ENCODE measurements at places on chromosomes 3 and 15.

DNA sequence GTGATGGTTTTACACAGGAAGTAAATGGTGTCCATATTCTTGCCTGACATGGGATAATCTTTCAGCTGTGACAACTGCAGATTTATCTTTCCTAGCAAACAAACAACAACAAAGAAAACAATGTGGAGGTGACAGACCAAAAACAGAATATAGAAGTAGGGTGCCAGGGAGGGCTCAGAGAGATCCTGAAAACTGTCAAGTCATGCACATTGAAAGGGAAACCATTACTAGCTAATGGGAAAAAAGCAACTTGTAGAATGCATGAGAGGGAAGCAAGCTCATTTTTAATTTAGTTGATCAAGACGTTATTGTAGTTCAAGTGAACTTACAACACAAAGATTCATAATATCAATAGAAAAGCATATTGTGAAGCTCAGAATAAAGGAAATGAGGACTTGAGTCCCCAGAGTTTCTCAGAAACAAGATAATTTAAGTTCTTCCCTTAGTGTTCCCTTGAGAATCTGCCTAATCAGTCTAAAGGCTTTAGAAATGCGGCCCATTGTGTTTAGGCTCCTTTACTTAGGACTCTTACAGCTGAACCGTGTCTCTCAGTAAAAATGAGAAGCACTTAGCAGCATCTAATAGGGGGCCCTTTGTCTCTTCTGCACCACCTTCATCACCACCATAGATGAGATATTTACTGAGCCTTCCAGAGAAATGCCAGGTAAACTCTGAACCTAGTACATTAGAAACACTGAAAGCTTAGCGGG is 115.6 kb upstream of the CADPS start:
- no peak for DNase-seq

DNA sequence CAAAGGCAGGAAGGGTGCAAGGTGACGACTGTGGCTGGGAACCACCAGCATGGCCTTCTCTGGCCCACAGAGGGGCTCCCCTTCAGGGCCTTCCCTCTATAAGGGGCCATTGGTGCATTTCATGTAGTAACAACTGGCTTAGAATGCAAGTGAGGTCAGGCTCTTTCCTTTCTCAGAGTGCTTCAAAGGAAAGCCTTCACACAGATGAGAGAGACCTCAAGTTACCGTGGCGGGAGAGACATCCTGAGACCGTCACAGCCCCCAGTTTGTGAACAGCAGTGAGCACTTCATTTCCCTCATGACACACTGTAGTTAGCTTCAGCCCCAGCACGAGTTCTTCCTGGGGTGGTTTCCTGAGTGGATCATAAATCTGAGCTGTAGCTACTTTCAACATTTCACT is 96.6 kb upstream of the LIMD1 start:
- no peak for DNase-seq

GRCh38 chr3:33166095-33166494 is 52.3 kb downstream of the CRTAP start:
- DNase-seq = no peak

DNA sequence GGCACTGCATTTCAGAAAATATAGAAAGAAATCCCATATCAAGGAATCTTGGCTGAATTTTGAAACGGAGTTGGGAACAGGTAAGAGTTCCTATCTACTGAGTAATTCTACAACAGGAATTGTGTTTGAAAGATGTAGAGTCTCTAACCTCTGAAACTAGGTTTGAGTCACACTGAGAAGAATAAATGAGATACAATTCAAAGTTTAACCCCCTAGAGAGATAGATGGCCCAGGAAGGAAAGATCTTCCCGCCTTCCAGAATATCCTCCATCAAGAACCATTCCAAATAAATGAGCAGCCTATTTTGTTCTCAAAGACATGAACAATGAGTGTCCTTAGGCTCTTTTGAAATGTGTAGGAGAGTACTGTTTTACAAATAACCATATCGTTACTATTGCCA is 2.9 kb upstream of the ANP32A start:
- DNase-seq = no peak

DNA sequence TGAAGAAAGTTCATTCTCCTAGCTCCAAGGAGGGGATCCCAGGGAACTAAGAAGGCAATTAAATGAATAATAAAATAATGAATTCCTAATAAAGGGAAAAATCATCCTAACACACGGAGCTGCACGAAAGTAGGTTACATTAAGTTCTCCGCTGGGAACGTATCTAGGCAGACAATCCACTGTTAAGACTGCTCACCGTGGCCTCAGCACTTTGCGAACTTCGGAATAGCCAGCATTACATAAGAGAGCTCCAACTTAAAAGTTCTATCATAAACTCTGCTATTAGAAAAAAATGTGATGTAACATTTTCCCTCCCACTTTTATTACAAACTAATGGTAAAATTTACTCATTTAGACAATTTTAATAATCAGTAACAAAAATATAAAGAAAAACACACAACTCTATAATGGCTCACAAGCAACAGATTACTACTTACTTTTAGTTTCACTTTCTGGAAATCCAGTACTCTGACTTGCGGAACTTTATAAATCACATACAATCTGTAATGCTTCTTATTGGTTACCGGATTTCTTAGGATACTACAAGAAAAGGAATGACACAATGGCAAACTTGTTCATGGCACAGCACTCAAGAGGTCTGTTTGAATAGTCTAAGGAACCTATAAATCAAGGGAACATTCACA is 8.5 kb downstream of the SNRPA1 start:
- no peak for DNase-seq

GRCh38 chr3:37453393-37454389 is 279.3 kb upstream of the LRRFIP2 start:
- DNase-seq = peak; percentile 31

DNA sequence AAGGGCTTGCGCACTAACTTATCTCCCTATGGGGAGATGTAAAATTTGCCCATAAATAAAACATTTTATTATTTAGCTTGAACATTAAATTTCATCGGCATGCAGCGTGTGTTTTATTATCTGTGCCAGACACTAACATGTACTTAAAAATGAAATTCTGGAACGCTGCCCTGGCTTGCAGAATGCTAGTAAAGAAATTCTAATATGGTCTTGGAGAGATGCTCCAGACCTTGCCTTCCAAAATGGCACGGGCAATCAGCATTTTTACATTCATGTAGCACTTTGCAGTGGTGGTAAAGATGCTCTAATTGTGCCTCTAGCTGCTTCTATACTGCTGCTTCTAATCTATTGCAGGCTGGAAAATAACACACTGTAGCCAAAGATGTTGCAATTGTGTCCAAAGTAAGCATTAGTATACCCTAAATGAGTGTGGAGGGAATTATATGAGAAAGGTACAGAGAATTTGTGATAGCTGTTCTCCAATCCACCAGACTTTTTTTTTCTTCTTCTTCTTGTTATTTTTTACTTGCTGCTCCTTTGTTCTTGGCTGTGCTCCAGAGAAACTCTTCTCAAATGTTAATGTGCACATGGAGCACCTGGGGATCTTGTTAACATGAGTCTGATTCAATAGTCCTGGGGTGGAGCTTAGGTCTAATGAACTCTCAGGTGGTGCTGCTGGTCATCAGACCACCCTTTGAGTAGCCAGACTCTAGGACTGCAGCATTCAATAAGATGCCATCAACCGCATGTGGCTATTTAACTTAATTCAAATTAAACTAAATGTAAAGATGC is 47.3 kb downstream of the CRABP1 start:
- no peak for DNase-seq

- no peak for DNase-seq
These were observed 2.7 kb upstream of the STARD5 start for GRCh38 chr15:81326466-81327212.

DNA sequence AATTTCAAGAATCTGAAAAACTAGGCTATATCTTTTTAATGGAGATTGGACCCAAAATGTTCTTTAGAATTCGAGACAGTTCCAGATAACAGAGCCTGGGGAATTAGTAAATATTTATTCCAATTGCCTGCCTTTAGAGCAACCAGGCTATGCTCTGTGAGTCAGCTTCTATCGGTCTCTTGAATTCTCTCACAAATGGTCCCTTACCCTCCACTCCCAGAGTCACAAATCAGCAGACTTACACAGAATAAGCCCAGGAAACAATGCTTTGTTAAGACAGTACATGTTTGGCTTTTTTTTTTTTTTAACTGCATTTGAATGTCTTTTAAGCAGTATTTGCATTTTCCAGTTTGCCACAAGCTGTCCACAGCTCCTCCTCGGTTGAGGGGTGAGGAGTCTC is 460.7 kb upstream of the CBLB start:
- no peak for DNase-seq

DNA sequence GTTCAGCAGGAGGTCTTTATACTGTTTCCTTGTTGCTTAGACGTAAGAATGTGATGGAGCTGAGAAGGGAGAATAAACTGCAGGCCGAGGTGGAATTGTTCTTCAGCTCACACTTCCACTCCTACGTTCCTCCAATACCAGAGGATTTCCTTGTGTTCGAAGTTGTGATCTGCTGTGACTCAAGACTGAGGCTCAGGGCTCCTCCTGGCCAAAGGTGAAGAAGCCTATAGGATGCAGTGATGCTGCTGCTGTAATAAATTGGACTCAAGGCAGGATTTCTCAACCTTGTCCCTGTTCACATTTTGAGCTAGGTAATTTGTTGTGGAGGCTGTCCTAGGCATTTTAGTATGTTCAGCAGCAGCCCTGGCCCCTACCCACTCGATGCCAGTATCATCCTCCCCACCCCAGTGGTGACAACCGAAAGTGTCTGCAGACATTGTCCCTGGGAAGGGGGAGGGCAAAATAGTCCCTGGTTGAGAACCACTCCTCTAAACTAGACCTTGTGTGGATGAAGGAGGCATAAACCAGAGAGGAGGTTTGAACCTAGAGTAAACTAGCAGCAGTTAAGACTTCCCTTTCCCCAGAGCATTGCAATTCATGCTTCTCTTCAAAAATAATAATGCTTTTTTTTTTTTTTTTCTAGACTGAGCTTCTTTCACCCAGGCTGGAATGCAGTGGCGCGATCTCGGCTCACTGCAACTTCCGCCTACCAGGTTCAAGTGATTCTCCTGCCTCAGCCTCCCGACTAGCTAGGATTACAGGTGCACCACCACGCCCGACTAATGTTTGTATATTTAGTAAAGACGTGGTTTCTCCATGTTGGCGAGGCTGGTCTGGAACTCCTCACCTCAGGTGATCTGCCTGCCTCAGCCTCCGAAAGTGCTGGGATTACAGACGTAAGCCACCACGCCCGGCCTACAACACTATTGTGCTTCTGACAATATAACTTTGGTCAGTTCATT is 11.1 kb downstream of the RAP2B start:
- DNase-seq = no peak

DNA sequence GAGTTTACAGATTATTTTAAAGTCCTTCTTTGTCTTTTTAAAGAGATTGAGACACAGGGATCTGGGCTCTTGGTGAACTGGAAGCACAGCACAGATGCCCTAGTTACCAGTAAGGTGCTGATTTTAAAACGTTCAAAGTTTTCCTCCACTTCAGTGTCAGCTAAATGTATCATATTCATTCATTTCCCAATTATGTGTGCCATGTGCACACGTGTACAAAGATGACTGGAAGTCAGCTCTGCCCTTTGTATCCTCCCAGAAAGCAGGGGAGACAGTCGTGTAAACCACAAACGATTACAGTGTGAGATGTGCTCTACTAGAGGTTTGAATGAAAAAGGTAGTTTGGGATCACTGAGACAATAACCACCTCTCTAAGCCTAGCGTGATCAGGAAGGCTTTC is 730 bp downstream of the ZKSCAN7 start:
- no peak for DNase-seq

- DNase-seq = no peak
These were observed 415.9 kb upstream of the KCNMB2 start for GRCh38 chr3:178120367-178120766.

- no peak for DNase-seq
These were observed 205.8 kb downstream of the ALCAM start for GRCh38 chr3:105572501-105572900.

DNA sequence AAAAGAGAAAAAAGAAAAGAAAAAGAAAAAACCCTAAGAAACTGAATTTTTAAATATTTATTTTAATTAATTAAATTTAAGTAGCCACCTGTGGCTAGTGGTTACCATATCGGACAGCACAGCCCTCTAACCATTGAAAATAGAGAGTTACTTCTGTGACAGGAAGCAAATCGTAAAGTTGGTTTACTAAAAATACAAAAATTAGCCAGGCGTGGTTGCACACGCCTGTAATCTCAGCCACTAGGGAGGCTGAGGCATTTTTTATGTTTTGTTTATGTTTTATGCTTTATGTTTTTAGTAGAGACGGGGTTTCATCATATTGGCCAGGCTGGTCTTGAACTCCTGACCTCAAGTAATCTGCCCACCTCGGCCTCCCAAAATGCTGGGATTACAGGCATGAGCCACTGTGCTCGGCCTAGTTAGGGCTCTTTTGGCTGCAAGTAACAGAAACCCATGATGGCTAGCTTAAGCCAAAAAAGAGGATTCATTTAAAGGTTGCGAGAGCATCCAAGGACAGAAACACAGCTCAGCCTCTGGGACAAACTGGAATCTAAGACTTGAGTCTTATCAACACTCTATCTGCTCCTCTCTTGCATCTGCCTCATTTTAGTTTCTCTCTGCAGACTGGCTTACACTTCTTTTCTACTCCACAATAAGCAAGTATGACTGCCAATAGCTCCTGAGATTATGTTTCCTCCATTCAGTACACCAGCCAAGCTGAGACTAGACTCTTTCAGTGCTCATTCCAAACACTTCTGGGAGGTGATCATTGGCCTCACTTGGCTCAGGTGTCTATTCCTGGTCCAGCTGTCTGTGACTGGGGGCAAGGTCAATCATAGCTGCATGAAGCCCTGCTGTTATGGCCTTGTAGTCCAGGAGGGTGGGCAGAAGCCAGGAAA is 6.8 kb upstream of the SKIL start:
- no peak for DNase-seq

- no peak for DNase-seq
These were observed 139.0 kb downstream of the P3H2 start for GRCh38 chr3:189981668-189982067.

DNA sequence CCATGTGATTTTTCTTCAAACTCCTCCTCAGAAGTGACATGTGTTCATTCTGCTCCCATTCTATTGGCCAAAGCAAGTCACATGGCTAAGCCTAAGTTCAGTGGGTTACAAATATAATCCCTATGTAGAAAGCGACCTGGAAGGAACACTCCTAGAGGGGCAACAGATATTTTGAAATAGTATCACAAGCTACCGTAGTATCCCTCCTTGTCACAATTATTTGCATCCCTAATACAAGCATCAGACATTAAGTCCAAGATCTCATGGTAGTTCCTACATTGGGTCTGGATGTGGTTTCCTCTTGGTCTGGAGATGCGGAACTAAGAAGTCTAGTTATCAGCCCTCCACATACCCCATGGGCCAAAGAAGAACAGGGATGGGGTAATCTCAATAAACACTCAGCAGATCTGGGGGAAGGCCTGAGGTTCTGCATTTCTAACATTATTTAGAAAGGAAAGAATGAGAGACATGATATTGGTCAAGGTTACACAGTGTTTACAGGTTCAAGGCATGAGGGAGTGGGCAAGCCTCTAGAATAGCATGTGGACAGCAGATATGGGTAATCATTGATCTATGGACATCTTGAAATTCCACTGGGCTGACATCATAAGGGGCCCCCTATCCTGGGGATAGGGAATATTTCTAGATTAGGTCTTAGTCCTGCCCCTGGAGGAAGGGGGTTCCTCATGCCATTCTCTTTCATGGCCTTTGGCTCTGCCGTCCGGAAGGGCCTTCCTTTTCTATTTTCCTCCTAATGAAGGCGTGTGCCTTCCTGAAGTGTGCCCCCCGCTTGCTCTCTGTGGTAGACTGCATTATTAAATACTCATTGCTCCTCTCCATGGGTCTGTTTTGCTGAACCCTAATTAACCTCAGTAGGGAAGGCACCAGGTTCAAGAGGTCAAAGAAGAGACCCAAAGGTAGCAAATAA is 17.8 kb upstream of the ABHD2 start:
- DNase-seq = peak; percentile 7

GRCh38 chr15:59170295-59171066 is 36.2 kb upstream of the LDHAL6B start:
- no peak for DNase-seq
